ENCODE measurements at places on chromosomes 4 and X. TPM values are rescaled to one million over a fixed set of nuclear protein-coding genes. Genes with fewer than 3 reads are reported as not detected.

- DNase-seq = no peak
Observed at GRCh38 chr4:78150543-78150864, 93.4 kb downstream of the FRAS1 start.

- DNase-seq = no peak
Observed at GRCh38 chr4:5547651-5548249, 160.6 kb downstream of the EVC2 start.

DNA sequence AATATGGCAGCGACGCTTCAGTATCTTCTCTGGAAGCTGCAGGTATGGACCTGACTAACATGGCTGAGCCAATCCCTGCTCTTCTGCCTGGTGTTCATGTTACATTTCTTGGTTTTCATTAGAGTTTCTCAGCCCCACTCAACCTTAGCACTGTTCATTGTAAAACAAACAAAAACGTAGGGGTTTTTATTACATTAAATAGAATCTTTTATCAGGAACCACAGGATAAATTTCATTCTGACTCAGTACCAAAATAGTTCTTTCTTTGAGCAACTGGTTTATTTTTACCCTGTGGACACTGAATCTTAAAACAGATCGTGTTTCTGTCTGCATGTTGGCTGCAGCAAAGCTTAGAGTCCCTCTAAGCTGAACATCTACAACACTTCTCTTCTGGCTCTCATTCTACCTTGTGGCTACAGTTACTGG lies 27.1 kb downstream of the FHIP1A start:
- no peak for DNase-seq

DNA sequence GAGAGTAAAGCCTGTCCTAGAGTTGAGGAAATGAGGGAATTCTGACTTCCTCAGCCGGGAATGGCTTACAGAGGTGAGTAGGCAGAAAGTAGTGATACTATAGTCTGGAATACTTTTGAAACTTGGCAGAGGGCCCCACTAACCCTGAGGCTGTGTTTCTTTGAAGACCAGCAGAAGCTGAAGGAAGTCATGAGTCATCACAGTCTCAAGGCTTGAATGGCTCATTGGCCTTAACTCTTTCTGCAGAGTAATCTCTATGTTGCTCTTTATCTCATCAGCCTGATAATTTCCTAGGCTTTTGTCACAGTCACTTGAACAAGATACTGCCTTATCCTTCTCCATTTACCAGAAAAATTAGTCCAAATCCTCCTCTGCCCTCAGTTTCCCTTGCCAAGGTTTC lies 80.8 kb downstream of the ANKRD50 start:
- DNase-seq = peak; percentile 58

GRCh38 chr4:81424336-81424735 lies 47.4 kb downstream of the RASGEF1B start:
- no peak for DNase-seq

GRCh38 chr4:38392223-38392855 lies 271.7 kb upstream of the KLF3 start:
- DNase-seq = no peak

GRCh38 chr4:20254511-20255250 lies 3.0 kb downstream of the SLIT2 start:
- no peak for DNase-seq

DNA sequence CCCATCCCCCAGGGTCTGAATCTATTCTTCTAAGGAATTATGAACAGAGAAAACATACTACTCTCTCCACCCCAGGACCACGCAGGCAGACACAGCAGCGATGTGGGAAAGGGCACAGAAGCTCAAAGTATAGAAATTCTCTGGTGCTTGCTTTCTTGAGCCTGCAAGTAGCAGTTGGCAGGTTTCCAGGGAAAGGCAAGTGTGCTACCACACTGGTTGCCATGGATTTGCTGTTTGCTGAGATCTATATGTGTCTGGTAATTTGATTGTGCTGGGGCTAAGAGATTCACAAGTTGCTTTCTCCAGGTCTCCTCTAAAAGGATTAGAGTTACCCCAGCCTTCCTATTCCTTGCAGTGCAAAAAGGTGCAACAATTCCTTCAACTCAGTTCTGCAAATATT lies 83.1 kb downstream of the GUCY2F start:
- DNase-seq = no peak

Gene DMRTC1
- total RNA-seq = not detected

Gene FHDC1
- 2.0 TPM for total RNA-seq

Gene PLAC8
- total RNA-seq = 7.9 TPM

Gene CITED1
- total RNA-seq = 24.6 TPM
